ENCODE measurements at places on chromosomes 7 and 10.

GRCh38 chr7:28029051-28029450, 151.5 kb downstream of the JAZF1 start:
- DNase-seq: no peak

- no peak for DNase-seq
Measured at GRCh38 chr7:149850007-149850594, 11.9 kb downstream of the ZNF862 start.

DNA sequence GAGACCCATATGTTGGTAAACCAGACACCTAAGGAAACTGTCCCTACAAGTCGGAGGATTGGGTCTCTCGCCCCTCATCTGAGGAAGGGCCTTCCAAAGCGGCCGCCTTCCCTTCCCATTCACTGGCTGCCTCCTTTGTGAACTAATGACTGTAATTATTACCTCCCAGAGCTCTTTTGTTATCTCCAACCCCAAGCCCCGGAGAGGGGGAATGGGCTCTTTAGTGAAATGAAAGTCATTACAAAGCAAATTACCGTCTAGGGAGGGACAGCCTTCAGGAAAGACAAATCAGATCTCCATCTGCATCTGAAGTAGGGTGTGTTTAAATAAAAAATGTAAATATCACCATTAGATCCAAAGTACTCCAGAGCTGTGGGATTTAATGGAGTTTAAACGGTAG, 2.6 kb upstream of the GAD2 start:
- DNase-seq: no peak

DNA sequence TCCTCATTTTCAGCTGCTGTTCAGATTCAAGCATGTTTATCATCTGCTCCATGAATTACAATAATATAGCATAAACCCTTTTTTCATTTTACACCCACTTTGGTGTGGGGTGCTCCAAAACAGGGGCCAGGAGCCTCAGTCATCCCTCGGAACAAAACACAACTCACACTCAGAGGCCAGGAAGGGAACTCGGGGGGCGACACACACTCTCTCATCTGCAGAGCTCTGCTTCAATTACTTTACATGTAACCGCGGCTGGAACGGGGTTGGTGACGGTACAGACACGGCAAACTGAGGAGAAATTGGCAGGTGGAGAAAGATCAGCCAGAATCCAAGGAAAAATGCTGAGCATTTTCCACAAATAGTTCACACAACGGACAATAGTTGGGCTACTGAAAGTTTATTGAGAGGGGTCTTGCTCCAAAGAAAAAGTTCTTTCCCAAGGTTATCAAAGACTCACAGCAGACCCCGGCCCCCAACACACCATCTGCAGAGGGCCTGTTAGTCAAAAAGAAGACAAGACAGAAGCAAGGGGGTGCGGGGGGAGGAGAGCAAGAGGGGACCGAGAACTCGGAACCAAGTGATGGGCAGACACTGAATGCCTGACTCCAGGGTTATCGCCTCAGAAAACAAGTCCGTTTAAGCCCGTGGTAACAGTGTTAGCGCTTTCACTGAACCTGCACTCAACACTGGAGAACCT, 20.5 kb downstream of the DIP2C start:
- DNase-seq: no peak

GRCh38 chr7:30912021-30912730, 523 bp downstream of the AQP1 start:
- no peak for DNase-seq

GRCh38 chr7:117171106-117171505, 151.8 kb downstream of the WNT2 start:
- DNase-seq: peak; percentile 26

DNA sequence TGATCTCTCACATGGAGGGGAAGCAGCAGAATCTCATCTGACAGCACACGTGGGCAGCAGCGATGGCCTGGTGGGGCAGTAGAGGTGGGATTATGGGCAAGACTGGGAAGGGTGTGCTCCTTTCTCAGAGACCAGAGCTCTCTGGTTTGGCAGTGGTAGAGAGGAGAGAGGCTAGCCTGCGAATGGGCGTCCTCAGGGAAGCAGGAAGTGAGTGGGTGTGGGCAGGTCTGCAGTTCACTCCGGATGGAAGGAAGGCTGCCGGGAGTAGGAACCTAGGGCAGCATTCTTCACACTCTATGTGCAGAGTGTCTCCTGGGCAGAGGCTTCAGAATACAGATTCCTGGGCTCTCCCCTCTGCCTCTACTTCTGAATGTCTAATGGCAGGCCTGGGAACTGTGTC, 162.8 kb upstream of the BMPER start:
- no peak for DNase-seq

DNA sequence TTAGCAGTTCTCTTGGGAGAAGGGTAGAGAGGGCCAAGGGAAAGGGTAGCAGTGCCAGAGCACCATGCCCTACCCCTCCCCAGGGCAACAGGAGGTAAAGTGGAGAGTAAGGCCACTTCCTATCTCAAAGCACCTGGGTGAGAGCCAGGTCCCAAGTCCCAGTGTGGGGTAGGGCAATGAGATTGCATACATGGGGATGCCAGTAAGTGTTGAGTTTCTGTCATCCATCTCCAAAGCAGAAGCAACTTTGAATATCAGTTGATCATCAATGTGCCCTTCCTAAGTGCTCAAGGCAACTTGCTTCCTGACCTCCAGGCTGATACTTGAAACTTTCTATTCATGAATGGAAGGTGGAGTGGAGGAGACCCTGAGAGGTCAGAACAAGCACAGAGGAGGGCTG, 2.2 kb upstream of the CAMK2G start:
- DNase-seq: no peak

- no peak for DNase-seq
Measured at GRCh38 chr7:129784783-129785684, 167.7 kb downstream of the UBE2H start.

DNA sequence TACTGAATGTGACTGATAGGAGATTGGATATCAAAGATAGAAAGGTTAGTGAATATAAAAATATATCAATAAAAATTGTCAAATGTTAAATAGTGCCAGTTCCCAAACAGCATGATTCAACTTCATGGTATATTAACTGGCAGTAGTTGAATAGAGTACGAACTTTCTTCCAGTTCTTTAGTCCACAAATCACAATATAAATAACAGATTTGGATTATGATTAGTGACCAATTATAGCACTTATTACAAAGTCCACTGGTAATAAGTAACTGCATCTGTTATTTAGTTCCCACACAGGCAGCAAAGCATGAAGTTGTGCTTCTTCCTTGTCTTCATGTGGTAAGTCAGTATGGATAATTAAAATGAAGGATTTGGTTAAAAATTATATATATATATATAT, 243.0 kb upstream of the VWC2 start:
- peak; percentile 8 for DNase-seq

GRCh38 chr7:25515633-25516275, 287.5 kb upstream of the NPVF start:
- no peak for DNase-seq

DNA sequence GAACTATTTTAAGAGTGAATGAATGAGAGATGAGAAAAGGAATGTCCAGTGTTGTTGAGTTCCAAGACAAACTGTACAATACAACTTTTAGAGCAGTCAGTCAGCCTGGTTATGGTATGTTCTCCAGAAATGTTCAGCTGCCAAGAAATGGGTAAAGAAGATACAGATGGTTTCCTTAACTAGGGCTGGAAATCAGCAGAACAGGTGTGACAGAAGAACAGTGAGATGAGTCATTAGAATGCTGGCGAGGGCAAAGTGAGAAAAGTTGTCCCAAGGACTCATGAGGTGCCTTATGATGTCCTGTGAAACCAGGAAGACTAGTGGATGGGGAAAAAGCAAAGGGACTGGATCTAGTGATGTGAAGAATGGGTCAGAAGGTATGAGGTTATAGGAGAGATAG, 20.8 kb upstream of the SEPTIN7 start:
- no peak for DNase-seq

DNA sequence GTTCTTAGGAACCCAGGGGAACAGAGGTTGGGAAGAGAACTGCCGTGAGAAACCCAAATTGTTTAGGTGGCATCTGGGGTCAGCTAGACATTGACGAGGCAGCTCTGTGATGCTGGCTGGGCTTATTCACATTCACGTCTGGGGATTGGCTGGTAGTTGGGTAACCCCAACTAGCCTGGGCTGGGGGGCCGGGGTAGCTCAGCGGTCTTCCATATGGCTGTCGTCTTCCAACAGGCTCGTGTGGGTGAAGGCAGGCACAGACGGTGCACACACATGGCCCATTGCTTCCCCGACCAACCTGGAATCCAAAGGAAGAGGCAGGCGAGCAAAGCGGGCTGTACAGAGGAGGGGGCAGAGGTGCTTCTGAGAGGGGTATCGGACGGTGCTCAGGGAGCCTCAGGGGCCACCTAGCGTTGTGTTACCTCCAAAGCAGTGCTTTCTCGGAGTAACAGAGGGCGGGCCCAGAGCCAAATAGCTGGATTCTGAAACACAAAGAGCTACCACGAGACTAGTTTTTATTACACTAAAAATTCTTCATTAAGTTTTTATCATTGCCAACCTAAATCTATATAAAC, 34.5 kb downstream of the MKI67 start:
- DNase-seq: no peak

DNA sequence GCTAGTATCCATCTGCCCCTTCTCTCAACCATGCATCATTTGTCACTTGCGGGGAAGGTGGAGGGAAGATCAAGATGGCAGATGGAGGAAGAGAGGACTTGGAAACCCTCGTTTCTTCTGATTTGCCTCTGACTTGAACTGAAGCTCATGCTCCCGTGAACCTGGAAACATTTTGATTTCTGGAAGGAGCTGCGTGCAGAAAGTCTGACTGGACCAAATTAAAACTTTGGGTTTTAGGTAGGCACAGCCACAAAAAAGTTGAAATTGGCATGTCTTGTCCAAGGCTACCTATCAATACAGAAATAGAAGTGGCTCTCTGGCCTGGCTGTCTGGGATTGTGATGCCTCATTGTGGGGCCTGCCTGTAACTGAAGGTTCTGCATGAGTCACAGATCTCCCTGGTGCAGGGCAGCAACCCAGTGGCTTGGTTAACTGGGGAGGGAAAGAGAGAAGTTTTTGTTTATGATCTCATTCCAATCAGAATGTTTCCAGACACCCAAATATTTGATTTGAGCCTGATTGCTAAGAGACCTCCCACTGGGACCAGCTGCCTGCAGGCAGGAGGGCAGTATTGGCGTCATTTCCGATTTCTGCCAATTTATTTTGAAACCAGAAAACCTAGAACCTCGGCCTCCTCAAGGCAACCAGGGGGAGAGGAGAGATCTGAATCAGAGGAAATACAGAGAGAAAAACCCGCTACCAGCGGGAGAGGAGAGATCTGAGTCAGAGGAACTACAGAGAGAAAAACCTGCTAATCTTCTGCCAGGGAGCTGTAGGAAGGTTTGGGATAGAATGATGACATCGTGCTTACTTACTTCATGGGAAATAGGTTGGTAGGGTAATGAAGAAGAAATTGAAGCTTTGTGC, 363.6 kb downstream of the ANKRD30A start:
- no peak for DNase-seq

- no peak for DNase-seq
Measured at GRCh38 chr10:104559935-104560334, 81.2 kb upstream of the SORCS3 start.

- no peak for DNase-seq
Measured at GRCh38 chr7:158164101-158165095, 423.2 kb downstream of the PTPRN2 start.

DNA sequence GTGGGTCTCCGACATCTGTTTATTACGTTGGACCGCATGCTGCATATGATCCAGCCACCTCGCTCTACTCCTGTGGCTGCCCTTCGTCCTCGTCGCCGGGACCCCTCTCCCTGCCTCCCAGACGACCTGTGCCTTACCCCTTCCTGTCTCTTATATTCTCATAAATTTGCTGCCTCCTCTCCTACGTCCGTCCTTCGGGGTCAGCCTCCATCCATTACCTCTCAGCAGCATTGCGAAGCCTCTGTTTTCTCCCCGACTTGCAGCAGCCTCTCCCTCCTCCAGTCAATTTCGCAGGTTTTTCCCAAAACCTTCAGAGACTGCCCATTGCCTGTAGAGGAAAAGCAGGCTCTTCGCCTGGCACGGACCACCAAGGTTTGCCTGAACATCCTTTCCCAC, 39.4 kb upstream of the LEP start:
- no peak for DNase-seq

DNA sequence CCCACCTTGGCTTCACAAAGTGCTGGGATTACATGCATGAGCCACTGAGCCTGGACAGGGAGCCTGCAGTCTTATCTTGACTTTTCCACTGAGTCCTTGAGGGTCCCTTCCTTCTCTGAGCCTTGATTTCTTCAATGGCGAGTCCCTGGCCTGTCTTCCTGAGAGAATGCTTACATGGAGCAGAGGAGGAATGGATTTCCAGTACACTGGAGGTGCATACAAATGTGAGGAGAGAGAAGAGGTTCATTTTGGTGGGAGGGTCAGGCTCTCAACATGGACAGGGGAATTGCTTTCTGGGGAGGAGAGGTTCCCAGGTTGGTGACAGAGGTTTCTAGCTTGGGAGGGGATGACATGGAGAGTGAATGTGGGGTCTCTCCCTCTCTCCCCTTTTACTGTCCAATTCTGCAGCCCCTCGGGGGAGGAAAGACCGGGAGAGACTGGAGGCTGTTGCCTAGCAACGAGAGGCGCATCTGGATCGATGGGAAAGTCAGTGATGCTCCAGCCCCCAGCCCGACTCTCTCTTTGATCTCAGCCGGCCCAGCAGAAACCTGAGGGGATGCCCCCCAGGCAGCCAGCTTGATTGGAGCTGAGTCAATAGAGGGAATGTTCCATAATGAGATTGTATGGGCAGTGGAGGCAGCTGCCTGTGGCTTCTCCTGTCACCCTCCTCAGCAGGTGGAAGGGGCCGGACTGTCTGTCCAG, 14.8 kb downstream of the SRRM3 start:
- DNase-seq: no peak

DNA sequence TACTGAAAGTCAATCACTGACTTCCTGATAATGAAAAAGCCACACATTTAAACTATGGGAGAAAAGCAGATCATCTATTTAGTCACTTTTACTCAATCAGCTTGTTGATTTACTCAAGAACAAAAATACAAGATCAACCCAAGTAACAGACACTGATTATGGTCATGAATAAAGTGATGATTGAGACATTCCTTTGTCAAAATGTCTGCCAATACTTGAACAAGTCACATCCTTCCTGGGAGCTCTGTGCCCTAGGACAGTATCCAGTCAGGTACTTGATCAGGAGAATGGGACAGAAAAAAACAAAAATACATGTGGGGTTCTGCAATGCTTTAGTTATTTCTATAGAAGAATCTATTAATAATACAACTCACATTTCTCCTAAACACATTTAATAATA, 150.0 kb upstream of the NEBL start:
- DNase-seq: no peak

Data from ACHN (cell line).